Stimulated activated CD4-positive, alpha-beta T cell treated with anti-CD3 and anti-CD28 coated beads, Interleukin-15, amount 100 ng/mL, for 1 hour (primary cell): ENCODE measurements at places on chromosomes 12 and 14.

DNA sequence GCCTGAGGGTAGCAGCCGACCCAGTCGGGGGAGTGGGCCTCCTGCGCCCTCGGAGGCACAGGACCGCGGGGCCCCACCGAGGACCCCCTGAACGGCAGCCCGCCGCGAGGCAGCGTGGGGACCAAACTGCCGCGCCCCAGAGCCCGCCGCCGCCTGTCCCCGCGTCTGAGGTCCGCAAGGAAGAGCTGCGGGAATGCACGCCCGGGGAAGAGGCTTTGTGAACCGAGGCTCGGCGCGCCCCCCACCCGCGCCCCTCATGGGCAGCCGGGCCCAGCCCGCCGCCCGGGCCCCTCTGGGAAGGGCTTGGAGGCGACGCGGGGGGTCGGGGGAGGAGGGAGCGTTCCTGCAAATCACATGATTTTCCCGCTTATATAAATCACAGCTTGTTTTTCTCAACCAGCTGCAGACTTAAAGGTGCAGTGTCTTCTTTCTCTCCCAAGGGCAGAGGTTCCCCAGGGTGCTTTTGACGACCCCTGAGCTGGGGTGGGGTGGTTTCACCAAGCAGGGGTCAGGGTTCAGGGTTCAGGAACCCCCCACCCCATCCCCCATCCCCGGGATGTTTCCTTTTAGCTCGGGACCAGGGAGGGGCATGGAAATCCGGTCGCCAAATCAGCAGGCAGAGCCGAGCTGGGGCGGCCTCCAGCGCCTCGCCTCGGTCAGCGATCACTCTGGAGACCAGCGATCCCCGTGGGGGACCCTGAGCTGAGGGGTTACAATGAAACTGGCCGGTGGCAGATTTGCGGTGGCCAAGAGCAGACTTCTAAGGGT, 44.7 kb upstream of the ATP23 start:
- no peak for DNase-seq

GRCh38 chr12:123984903-123985302, 11.9 kb downstream of the ZNF664 start:
- DNase-seq: no peak

DNA sequence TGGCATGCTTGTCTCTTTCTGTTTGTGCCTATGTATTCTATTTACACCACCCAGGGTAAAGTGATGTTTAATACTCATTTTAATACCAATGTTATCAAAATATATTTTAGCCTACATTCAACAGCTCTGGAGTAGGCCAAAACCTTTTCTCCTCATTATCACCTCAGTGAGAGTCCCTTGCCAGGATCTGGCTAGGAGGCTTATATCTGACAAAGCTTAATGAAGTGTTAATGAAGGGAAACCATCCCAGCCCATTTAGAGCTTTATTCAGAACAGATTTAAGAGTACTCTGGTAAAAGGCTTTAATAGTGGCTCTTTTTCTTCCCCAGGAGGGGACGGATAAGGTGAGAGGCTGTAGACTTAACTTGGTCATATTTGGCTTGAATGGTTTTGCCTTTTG, 137.6 kb downstream of the GRIN2B start:
- no peak for DNase-seq

DNA sequence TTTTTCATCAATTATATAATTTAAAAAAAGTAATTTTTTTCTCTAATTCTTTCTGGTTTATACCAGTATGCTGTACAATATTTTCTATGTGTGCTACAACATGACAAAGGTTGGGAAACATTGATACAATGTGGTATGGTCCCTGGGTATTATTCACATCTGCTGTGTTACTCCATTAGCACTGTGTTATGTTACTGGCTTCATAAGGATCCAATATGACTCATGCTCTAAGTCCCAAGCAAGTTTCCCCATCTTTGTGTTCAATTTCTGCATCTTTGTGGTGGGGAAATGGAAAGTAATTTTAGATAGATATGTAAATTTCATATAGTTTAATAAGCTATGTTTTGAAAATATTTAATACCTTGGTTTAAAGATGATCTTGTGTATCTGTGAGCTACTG, 35.8 kb downstream of the FBXO33 start:
- no peak for DNase-seq
